ENCODE measurements at places on chromosomes 4 and X. TPM values are rescaled to one million over a fixed set of nuclear protein-coding genes. Genes with fewer than 3 reads are reported as not detected.

Gene CFP
- 0.56 TPM for total RNA-seq

Gene PPEF2
- not detected for total RNA-seq

DNA sequence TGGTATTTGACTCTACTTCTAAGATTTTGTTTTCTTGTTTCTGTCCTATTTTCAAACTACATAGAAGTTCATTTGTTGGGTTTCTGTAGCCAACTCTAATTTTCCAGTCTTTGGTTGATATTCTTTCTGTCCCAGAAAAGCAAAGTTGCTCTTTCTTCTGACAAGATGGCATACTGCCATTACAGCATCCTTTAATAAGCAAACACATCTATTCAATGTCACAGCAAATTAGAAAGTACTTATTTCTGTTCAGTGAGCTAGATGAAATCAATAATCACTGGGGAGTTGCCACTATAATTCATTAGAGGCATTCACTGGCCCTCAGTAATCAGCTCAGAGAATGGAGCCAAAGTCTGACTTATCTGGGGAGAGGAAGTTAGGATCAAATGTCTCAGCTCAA, 1258.0 kb upstream of the IGFBP7 start:
- no peak for DNase-seq

DNA sequence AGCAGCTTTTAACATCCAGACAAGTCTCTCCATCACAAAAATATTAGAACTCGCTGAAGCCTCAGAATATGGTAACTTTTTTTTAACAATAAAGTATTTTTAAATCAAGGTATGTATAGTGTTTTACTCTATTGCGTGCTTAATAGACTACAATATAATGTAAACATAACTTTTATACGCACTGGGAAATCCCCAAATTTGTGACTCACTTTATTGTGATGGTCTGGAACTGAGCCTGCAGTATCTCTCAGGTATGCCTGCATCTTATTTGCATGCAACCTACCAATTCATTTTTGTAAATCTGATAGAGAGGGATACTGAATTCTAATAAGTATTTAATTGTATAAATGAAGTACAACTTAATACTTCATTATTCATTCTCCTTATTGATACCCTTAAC, 823.5 kb downstream of the ADGRL3 start:
- no peak for DNase-seq

Gene TEX13D
- total RNA-seq: not detected

GRCh38 chr4:6889736-6890324, 19.8 kb upstream of the TBC1D14 start:
- no peak for DNase-seq

DNA sequence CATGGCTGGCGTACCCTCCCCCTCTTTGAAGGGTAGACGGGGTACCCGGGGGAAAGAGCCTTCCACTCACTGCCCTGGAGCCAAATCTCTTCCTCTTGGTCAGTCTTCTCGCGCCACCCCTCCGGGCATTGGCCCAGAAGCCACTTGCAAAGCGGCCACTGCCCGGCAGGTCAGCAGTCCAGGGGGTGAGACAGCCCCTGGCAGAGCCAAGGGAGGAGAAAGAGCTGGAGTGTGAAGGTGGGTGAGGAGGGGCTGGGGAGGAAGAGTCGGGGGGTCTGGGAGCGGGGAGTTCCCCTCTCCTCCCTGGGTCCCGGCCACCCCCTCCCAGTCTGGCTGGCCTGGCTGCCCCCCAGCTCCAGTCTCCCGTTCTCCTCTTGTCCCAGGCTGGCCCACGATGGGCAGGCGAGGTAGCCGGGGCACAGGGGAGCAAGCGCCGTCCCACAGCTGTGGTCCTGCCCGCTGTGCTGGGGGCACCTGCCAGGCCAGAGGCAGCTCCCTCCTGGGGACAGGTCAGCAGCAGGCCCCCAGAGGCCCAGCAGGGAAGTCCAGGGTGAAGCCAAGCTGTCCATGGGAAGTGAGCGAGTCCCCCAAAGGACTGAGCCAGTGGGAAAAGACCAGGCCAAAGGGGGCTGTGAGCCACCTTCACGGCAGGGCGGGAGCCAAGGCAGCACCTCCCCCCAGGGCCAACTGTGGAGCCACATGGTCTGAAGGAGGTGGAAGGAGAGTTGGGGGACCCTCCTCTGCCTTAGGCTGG, 21.6 kb upstream of the DUSP9 start:
- DNase-seq: no peak

Measured in HT-29 (cell line).